Right forelimb (tissue), 1 donor: ENCODE measurements at places on chromosomes 2 and 18.
A peak's percentile ranks its signal among the peaks of the same experiment; 100 is the strongest.

DNA sequence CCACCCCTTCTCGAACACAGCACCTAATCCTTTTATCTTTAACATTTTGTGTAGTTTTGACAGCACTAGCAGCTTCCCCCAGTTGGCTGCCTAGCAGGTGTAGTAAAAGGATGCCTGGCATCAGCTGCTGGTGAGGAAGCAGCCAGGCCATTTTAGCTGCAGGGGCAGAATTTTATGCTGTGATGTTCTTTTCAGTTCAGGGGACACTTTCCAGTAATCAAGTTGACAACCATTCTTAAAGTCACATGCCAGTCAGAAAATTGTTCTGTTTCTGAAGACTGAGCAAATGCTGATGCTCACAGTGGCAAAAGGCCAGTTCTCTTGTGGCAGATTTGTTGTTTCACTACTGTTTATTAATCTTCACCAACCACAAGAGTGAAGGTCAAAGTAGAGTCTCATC, 570.8 kb downstream of the CCDC85A start:
- no peak for DNase-seq

GRCh38 chr2:150846691-150847090, 359.2 kb upstream of the RND3 start:
- no peak for DNase-seq

DNA sequence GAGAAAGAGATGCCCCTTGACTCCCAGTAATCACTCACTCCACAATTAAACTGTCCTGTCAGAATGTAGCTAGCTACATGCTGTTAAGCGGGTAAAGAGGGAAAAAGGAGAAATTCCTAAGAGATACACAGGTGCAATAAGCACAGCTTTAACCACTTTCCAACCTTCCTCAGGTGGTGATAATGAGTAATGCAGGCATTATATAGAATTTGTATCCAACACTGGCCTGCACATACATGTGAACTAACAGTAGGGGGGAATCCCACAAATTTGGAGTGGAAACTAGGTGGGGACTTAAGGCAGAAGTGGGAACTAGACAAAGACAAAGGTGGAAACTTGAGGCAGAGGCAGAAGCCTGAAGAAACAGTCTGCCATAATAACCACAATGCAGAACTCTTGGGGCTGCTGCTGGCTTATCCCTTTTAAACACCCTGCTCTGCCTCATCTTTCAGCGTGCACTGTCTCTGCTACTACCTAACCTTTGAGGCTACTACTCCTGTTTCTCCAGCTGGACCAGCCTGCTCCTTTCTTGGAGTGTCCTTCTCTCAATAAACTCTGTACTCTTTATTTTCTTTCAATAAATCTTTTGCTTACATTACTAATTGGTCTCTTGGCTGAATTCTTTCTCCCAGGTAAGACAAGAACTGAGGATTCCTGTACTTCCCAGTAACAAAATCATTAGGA, 259.7 kb downstream of the PDE11A start:
- DNase-seq, result no peak

DNA sequence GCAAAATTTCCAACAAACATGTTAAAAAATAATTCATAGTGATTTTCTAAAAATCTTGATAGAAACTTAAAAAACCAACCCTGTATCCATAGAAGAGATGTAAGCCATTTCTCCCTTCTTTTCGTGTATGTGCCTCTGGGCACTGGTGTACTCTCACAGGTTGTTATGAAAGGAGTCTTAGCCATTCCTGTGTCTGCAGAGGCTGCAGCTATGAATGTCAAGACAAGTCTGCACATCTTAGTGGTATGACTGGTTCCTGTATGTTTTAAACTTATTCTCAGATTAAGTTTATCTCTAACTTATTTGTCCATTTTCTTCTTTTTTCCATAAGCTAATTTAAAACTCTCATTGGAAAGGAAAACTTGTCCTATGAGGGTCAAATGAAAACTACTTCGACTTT, 84.0 kb downstream of the DPP4 start:
- DNase-seq, result no peak

DNA sequence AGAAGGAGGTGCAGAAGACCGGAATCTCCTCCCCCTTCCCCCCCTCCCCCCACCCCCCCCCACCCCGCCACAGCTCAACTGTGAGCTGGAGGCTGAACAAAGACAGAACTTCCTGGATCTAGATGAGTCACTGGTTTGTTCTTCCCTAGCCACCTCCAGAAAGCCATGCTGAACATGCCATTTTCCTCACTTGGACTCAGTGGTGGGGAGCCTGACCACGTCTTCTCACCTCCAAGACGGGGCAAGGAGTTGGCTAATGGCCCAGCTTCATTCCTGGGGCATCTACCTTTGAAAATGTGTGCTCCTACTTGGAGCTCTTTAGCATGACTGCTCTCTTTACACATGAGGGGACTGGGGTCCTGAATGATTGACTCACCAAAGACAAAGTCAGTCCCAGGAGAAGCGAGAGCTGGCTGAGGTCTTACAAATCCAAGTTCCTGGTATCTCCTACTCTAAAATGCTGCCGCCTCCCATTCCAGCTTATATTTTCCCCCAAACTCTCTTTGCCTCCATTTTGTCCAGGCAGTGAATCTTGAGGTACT, 22.6 kb upstream of the FZD5 start:
- DNase-seq, result no peak

GRCh38 chr2:240604291-240604938, 17.9 kb downstream of the CAPN10 start:
- DNase-seq, result peak; percentile 58

- DNase-seq, result no peak
Measured at GRCh38 chr18:42533009-42533575, 578.1 kb downstream of the PIK3C3 start.
